ENCODE measurements at places on chromosomes 2 and 18. TPM values are rescaled to one million over a fixed set of nuclear protein-coding genes. Genes with fewer than 3 reads are reported as not detected.

DNA sequence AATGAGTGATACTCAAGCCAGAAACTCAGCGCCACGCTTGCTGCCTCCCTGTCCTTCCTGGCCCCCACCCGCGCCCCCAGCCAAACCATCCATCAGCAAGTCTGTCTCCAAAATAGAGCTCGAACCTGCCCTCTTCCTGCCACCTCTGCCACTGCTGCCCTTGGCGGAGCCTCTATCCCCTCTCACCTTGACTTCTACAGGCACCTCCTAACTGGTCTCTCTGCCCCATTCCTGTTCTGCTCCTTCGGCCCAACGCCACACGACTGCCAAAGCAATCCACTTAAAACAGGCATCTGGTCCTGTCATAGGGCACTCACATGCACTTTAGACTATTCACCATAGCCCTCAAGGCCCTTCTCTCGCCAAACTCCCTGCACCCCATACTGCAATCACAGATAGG, 210.3 kb upstream of the SMAD2 start:
- H3K27ac ChIP-seq, result no peak overlapping the region
- H3K36me3 ChIP-seq, result no peaks in the 10 kb centered on the region
- peaks cover 7% of the 10 kb centered on the region for H3K4me1 ChIP-seq
- H3K27me3 ChIP-seq, result peaks cover 41% of the 10 kb centered on the region
- no peak for DNase-seq

DNA sequence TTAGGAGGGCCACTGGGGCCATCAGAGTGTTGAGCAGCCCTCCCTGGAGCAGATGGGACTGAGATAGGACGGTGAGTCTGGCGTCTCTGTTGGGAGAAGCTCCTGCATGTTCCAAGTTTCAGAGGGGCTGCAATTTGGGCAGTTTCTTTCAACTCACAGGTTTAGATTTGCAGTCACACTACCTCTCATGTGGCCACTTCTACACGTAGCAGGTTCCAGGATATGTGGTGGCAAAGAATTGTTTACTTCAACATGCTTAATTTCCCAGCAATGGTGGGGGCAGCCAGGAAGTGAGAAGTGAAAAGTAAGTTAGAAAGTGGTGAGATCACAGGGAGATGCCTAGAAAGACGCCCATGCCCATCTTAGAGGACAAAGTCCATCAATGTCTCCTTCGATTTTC, 9.3 kb downstream of the NCK2 start:
- peak; percentile 75 for DNase-seq
- H3K4me3 ChIP-seq, result peak overlapping the region; percentile 63
- H3K36me3 ChIP-seq, result peaks cover 81% of the 10 kb centered on the region

DNA sequence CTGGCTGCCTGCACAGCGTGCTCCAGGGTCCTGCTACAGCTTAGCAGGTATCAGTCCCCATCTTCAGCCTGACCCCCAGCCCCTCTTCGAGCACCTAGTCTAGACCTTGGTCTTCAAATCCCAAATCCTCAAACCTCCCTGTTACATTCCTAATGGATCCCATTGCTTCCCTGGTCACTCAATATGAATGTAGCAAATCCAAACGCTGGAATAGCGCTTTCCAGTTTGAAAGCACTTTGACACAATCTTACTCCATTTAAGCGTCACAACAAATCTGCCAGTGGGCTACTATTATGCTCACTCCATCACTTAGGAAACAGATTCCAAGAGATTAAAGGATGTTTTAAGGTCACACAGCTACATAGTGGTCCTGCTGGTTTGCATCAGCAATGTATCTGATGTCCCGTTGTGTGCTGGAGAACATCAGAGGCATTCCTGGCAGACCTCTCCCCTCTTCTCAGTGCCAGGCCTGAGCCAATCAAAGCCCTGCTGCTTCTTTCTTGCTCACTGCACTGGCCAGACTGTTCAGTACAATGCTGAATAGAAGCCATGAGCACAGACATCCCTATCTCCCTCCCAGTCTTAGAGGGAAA, 11.1 kb upstream of the INO80C start:
- H3K27me3 ChIP-seq, result no peaks in the 10 kb centered on the region
- no peak for DNase-seq
- no peak overlapping the region for H3K27ac ChIP-seq

DNA sequence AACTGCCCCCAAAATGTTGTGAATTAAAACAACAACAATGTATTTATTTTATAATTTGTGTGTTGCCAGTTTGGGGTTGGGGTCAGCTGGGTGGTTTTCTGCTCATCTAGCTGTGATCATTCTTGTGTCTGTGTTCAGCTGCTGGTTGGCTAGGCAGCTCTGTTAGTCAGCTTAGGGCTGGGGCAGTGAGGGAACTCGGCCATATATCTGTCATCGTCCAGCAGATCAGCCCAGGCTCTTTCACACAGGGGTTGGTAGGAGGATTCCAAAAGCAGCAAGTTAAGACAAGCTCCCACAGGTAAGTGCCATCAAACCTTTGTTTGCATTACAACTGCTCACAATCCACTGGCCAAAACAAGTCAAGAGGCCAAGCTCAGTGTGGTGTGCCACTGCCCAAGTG, 121.5 kb downstream of the LPIN1 start:
- no peaks in the 10 kb centered on the region for H3K36me3 ChIP-seq
- H3K4me1 ChIP-seq, result peaks cover 16% of the 10 kb centered on the region
- no peak overlapping the region for H3K27ac ChIP-seq
- DNase-seq, result no peak
- peaks cover 10% of the 10 kb centered on the region for H3K27me3 ChIP-seq

GRCh38 chr2:104880076-104880475, 26.2 kb downstream of the POU3F3 start:
- H3K4me1 ChIP-seq, result no peaks in the 10 kb centered on the region
- no peak overlapping the region for H3K4me3 ChIP-seq
- no peak overlapping the region for H3K27ac ChIP-seq

- H3K4me1 ChIP-seq, result no peaks in the 10 kb centered on the region
- H3K27me3 ChIP-seq, result no peaks in the 10 kb centered on the region
- no peak for DNase-seq
- no peaks in the 10 kb centered on the region for H3K36me3 ChIP-seq
These were observed 29.2 kb upstream of the ALLC start for GRCh38 chr2:3628800-3629199.

GRCh38 chr2:44774826-44775492, 166.5 kb upstream of the SIX3 start:
- DNase-seq, result no peak
- no peaks in the 10 kb centered on the region for H3K4me1 ChIP-seq
- H3K4me3 ChIP-seq, result no peak overlapping the region
- H3K27ac ChIP-seq, result no peak overlapping the region

DNA sequence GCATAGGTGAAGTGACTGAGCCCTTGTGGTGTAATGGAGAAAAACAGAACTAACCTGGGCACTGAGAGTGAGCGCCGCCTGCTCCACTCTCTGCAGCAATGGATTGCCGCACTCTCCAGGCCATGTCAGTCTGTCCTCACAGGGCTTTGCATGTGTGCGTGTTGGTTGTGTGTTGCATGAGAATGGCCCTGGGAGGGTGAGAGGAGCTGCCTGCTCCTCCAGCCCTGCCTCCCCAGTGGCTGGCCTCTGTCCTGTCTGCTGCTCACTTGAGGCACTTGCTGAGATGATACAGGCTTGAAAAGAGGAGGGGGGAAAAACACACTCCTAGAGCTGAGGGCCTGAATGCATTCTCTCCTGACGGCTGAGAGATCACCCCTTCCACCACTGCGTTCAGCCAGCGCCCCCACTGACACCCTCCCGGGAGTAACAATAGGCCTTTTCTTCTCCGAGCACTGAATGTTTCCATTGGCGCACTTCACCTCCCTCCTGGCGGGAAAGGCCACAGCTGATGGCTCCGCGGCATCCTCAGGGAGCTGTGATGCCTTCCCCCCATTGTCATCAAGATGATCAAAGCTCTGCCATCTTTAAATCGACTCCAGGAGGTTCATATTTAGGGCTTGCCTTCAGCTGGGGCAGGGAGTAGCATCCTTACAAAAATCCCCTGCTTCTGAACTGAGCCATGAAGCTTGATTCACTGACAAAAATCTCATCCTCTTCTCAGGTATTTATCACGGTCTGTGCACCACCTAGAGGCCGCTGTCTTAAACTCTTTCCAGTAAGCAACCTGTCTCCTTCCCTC, 49.9 kb upstream of the DAPL1 start:
- no peak overlapping the region for H3K27ac ChIP-seq
- DNase-seq, result peak; percentile 48
- no peak overlapping the region for H3K4me3 ChIP-seq
- H3K27me3 ChIP-seq, result peaks cover 15% of the 10 kb centered on the region
- no peaks in the 10 kb centered on the region for H3K36me3 ChIP-seq

DNA sequence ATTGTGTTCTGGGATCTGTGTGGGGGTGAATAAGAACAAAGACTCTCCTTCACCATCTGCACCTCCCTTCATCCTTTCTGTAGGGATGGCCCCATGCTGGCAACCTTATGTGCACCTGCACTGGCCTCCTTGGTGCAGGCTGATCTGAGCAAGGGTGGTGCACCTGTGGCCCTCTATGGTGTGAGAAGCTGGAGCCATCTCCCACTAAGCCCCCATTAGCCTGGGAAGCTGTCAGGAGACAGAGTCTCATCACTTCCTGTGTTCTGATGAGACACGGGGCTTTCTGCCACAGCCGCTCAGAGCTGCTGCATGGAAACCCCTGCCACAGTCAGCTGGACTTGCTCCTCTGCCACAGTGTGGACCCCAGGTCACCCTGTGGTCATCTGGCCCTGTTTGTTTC, 565.3 kb upstream of the SALL3 start:
- no peaks in the 10 kb centered on the region for H3K36me3 ChIP-seq
- H3K27ac ChIP-seq, result no peak overlapping the region
- no peak for DNase-seq
- no peaks in the 10 kb centered on the region for H3K27me3 ChIP-seq
- no peaks in the 10 kb centered on the region for H3K4me1 ChIP-seq

DNA sequence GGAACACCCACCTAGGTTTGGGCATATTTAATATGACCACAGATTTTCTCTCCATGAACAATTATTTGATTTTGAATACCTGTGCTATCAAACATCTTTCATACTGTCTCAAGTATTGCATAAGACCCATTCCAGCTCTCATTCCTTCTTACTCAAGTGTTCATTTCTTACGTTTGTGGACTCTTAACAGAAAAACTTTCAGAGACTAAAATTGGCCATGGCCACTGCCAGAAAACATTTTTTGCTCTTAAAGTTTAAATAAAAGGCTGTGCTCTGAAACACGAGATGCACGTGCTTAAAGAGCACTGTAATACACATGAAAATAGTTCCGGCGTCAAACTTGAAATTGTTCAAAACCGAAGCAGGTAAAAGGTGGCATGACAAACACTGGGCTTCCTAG, 89.3 kb downstream of the LIMS1 start:
- peak overlapping the region; percentile 67 for H3K27ac ChIP-seq
- no peaks in the 10 kb centered on the region for H3K27me3 ChIP-seq
- DNase-seq, result no peak
- H3K4me3 ChIP-seq, result peak overlapping the region; percentile 62
- H3K36me3 ChIP-seq, result peaks cover 7% of the 10 kb centered on the region

GRCh38 chr2:169438466-169439072, 40.7 kb upstream of the BBS5 start:
- no peak for DNase-seq
- H3K27me3 ChIP-seq, result peaks cover 49% of the 10 kb centered on the region
- H3K36me3 ChIP-seq, result no peaks in the 10 kb centered on the region
- no peak overlapping the region for H3K4me3 ChIP-seq

DNA sequence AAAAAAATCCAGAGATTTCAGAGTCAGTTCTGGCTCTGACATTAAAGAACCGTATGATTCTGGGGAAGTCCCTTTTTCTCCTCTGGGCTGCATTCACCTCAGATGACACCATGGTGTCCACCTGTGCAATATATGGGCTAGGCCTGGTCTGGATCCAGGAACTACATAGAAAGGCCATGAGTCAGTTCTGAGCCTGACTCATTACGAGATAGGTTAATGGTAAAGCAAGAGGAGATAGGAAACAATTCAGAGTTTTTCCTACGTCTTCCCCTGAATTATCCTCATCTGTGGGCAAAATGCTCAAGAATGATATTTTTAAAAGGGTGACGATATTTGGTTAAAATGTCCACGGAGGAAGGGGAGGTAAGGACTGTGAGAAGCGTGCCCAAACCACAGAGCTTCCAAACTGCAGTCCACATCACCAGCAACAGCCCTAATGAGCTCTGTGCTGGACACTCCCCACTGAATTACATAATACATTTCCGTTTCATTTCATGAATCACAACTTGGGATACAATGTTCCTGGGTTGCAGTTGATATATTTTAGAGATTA, 180.1 kb upstream of the OSR1 start:
- DNase-seq, result no peak
- no peaks in the 10 kb centered on the region for H3K27me3 ChIP-seq
- H3K27ac ChIP-seq, result no peak overlapping the region
- no peak overlapping the region for H3K4me3 ChIP-seq
- H3K36me3 ChIP-seq, result no peaks in the 10 kb centered on the region
- no peaks in the 10 kb centered on the region for H3K4me1 ChIP-seq

- H3K27me3 ChIP-seq, result no peaks in the 10 kb centered on the region
- peak overlapping the region; percentile 77 for H3K27ac ChIP-seq
- H3K4me3 ChIP-seq, result peak overlapping the region; percentile 0
These were observed 14.5 kb downstream of the EPC2 start for GRCh38 chr2:148658807-148659722.

GRCh38 chr18:22282311-22283115, 113.1 kb downstream of the GATA6 start:
- no peak overlapping the region for H3K27ac ChIP-seq
- peaks cover 2% of the 10 kb centered on the region for H3K27me3 ChIP-seq
- H3K4me1 ChIP-seq, result no peaks in the 10 kb centered on the region
- no peak for DNase-seq
- H3K36me3 ChIP-seq, result no peaks in the 10 kb centered on the region
- H3K4me3 ChIP-seq, result no peak overlapping the region

DNA sequence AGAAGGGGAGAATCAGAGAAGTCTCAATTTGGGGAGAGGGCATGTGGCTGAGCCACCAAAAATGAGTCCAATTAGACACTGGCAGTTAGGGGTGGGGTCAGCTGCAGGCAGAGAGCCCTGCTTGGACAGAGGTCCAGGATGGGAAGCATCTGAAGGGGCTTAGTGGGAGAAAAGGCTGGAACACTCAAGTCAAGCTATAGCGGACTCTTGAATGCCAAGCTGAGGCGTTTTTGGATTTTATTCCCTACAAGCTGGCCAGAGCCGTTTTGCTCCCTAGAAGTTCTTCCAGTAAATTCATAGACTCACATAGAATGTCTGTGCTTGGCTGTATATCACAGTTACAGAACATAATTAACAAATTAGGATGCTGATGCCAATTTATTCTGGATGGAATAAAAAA, 172.8 kb downstream of the ACOXL start:
- no peaks in the 10 kb centered on the region for H3K36me3 ChIP-seq
- H3K27ac ChIP-seq, result no peak overlapping the region
- DNase-seq, result no peak
- peaks cover 4% of the 10 kb centered on the region for H3K4me1 ChIP-seq
- H3K27me3 ChIP-seq, result peaks cover 5% of the 10 kb centered on the region
- no peak overlapping the region for H3K4me3 ChIP-seq

The GKN1 gene
- total RNA-seq, result not detected

The SLC8A1 gene
- 0.50 TPM for total RNA-seq

The MIB1 gene
- 37.3 TPM for total RNA-seq

The HOXD4 gene
- not detected for total RNA-seq

The GRHL1 gene
- 0.25 TPM for total RNA-seq

The ERBB4 gene
- not detected for total RNA-seq

The OSBPL6 gene
- 0.52 TPM for total RNA-seq

The CABLES1 gene
- 2.1 TPM for total RNA-seq

The KCNJ3 gene
- not detected for total RNA-seq

The DPYSL5 gene
- total RNA-seq, result not detected
